NCI-H1417 (cell line): ENCODE measurements at places on chromosomes 7 and 10.

DNA sequence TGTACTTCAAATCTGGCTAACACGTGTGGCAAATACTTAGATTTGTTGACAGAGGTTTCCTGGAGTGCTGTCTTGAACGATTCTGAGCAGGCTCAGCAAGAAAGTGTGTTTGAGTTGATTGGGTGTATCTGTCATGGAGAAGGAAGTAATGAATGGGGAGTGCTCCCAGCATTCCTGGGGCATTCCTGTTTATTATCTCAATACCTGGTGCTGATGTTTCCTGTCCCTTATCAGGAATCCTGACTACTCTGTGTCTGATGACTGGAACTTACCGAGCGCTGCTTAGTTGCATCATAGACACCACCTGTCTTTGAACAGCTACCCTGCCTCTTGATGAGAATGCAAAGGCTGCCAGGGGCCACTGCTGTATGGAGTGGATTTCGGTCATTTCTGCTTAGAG lies 41.0 kb upstream of the TMEM248 start:
- peak; percentile 60 for DNase-seq

DNA sequence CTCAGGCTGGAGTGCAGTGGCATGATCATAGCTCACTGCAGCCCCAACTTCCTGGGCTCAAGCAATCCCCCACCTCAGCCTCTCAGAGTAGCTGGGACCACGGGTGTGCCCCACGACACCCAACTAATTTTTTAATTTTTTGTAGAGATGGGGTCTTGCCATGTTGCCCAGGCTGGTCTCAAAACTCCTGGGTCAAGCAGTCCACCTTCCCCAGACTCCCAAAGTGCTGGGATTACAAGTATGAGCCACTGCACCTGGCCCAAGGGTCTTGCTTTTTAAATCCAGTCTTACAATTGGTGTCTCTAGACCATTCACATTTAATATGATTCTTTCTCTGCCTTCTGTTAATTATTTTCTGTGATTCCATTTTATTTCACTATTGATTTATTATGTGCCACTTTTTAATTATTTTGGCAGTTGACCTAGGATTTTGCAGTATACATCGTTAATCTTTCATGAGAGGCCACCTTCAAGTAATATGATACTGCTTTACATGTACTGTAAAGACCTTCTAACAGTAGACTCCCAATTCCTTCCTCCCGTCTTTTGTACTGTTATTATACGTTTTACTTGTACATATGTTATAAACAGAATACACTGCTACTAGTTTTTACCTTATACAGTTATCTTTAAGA lies 18.7 kb downstream of the MMP21 start:
- DNase-seq, result no peak

- no peak for DNase-seq
These were observed 22.8 kb downstream of the UNC5B start for GRCh38 chr10:71234970-71235685.

- DNase-seq, result no peak
These were observed 11.6 kb downstream of the TMEM273 start for GRCh38 chr10:49176310-49177268.

DNA sequence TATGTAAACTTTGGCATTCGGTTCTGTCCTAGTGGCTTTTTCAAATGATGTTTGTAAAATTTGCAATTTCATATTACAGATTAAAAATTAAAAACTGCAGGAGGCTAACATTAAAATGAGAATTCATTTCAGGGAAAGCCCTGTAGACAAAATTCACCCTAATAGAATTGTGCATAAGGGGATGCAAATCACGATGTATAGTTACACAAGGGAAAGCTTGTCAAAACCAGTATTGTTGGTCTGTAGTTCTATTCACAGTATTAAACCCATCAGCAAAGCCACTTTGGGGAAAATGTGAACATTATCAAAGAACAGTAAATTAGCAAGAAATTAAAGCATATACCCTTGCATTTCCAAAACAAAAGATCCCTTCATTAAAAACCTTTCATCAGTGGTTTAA lies 39.9 kb upstream of the MKI67 start:
- no peak for DNase-seq

GRCh38 chr7:100603726-100604027 lies 1.5 kb downstream of the PCOLCE start:
- no peak for DNase-seq

DNA sequence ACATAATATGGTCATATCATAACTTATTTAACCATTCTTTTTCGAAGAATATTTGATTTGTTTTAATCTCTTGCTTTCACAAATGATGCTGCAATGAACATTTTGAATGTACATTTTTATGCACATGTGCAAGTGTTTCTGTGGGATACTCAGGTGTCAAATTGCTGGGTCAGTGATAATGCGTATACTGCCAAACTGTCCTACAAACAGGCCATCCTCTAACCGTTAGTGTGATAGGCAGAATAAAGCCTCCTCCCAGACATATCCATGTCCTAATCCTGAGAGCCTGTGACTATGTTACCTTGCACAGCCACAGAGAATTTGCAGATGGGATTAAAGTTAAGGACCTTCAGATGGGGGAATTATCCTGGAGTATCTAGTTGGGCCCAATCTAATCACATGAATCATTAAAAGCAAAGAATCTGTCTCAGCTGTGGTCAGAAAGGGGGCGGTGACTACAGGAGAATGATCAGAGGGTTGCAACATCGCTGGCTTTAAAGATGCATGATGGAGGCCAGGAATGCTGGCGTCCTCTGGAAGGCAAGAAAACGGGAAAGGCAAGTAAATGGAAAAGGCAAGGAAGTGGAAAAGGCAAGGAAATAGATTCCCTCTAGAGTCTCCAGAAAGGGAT lies 46.7 kb downstream of the FZD1 start:
- no peak for DNase-seq

GRCh38 chr7:136585954-136586670 lies 282.3 kb upstream of the CHRM2 start:
- no peak for DNase-seq

DNA sequence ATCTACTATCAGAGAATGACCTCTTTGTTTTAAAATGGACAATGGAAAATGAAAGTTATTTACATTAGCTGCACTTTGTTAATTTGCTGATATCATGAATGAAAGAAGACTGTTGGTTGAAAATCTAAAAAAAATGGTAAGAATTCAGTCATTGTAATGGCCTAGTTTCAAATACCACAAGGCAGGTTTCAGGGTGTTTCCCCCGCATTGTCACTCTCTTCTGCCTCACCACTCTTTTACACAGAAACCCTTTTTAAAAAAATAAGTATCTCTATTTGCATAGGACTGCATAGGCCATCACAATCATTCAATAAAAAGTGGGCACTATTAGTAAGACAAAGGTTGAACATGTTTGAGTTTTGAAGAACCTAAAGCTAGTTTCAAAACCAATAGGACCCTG lies 737.1 kb downstream of the INHBA start:
- DNase-seq, result no peak

- DNase-seq, result no peak
These were observed 3.4 kb downstream of the TRRAP start for GRCh38 chr7:98881561-98882315.

DNA sequence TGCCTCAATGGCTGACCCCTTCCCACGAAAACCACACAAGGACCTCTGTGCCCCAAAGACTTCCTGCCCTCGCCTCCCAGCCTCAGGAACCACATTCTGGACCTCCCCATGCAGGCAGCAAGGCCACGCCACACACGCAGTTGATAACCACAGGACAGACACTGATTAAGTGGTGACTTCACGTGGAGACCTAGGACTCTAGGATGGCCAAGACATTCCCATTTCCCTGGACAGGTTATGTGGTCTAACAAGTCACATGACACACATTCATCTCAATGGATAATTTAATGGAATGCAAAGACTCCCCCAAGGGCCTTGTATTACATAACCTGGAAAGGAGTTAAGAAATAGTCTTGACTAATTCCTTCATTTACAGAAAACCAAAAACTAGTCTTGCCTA lies 110.2 kb downstream of the LARP4B start:
- no peak for DNase-seq

DNA sequence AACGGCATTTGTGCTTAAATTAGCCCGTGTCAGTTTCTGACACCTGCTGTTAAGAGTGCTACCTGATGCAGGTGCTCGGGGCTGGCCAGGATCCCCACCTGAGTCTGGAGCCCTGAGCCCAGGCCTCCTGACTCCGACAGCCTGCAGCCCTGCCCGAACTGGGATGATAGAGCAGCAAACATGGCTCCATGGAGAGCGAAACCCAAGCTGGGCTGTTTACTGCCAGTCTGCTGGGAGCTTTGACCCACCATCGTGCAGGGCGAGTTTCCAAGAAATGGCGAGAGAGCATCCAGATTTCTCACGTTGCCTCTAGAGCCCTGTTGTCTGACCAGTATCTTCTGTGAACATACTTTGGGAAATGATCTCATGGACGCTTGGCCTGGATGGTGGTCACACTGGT lies 66.2 kb downstream of the MGMT start:
- no peak for DNase-seq

GRCh38 chr7:94874036-94874785 lies 33.2 kb upstream of the PPP1R9A start:
- no peak for DNase-seq
